ENCODE measurements at places on chromosomes 6 and 20.

GRCh38 chr20:63534831-63535651 is 2.1 kb downstream of the PTK6 start:
- no peak for DNase-seq

- no peak for DNase-seq
These were observed 10.5 kb downstream of the C20orf173 start for GRCh38 chr20:35518955-35519354.

- DNase-seq, result no peak
These were observed 123.0 kb downstream of the PREX1 start for GRCh38 chr20:48704761-48705160.

- no peak for DNase-seq
These were observed 94.5 kb upstream of the RPS6KA2 start for GRCh38 chr6:166721576-166721975.

DNA sequence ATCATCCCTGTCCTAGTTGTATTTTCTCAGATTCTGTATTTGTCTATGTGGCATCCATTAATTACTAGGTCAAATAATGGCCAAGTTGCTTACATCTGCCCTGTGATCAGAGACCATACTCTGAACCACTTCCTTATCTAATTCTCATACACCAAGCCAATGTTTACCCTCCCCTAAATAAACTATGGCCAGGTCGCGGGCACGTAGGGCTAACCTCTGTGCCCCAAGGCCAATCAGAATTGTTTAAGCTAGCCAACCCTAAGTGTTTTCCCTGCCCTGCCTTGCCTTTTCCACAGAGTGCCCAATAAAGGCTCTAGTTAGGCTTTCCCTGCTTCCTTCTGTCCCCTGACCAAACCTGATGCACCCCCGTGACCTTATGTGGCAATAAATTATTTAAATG is 2.8 kb upstream of the CALHM4 start:
- DNase-seq, result no peak

DNA sequence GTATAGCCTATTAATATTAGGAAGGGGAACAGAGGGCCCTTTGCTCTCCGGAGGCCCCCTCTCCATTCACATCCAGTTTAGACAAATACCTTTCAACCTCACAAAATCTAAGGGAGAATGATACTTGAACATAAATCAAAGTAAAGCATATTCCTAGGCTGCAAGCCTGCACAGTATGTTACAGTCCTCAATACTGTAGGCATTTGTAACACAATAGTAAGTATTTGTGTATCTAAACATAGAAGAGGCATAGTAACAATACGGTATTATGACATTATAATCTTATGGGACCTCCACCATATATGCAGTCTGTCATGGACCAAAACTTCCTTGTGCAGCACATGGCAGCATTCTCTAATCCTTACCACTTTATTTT is 2.3 kb upstream of the TREM1 start:
- DNase-seq, result no peak

DNA sequence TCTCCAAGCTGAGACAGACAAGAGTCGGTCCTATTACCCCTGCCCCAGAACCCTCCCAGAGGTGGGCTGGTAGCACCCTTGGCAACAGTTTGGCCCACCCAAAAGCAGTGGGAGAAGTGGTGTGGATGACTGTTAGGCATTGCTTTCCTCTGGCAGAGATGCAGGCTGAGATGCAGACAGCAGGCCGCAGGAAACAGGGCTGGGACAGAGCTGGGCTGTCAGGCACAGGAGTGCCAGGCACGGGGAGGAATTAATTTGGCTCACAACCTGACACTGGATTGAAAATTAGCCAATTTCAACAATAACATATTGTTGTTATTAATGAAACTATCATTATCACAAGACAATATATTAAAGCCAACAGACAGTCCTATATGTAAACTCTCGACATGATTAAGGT is 15.7 kb upstream of the SIRT5 start:
- DNase-seq, result peak; percentile 48

GRCh38 chr6:7077856-7078255 is 29.9 kb upstream of the RREB1 start:
- DNase-seq, result no peak

GRCh38 chr20:35615667-35616464 is at the start of gene SPAG4:
Gene SPAG4 (plus strand): TSS chr20:35615829. CDS start chr20:35616004, 175 bp downstream.
- DNase-seq, result peak; percentile 81

DNA sequence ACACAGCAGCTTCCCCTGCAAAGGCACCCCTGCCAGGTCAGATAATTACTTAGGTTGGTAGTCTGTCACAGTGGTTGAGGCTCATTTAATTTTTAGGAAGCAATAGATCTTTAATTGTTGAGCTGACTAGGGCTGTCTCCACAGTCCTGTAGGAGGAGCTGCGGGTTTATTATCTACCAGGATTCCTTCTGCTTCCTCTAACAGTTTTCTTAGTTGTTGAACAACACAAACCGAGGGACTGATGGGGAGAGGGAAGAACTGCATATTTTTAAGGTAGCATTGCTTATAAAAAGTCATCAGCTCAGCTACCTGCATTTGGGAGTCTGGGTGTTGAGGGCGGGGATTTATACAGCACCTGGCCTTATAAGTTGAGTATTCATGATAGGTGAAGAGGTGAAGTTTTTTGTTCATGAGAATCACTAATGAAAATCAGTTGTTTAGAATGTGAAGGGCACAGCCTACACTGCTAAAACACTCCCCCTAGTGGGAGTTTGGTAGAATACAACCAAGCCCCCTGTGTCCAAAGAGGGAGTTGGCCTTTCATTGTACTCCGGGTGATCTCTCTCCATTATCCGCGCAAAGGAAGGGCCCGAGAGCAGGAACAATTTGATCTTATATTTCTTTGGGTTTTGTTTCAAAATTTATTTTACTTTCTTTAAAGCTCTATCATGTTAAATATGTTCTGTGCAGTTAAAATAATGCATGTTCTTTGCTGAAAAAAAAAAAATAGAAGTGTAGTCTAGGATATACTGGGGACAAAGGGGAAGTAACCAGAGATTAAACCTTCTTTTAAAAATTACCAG is 69.6 kb downstream of the SSR1 start:
- DNase-seq, result peak; percentile 29

GRCh38 chr6:136424901-136425300 is 125.3 kb downstream of the MAP7 start:
- DNase-seq, result no peak

DNA sequence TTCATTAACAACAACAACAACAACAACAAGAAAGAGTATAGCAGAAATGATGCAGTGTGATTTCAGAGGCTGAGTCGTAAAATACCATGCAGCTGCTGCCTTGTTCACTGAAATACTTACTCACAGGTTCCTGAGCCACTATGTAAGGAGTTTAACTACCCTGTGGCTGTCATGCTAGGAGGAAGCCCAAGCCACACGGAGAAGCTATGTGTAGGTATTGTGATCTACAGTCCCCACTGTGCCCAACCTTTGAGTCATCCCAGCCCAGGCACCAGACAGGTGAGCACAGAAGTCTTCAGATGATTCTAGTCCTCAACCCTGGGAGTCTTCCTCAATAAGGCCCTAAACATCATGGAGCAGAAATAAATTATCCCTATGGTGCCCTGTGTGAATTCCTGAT is 14.6 kb upstream of the RALY start:
- no peak for DNase-seq

DNA sequence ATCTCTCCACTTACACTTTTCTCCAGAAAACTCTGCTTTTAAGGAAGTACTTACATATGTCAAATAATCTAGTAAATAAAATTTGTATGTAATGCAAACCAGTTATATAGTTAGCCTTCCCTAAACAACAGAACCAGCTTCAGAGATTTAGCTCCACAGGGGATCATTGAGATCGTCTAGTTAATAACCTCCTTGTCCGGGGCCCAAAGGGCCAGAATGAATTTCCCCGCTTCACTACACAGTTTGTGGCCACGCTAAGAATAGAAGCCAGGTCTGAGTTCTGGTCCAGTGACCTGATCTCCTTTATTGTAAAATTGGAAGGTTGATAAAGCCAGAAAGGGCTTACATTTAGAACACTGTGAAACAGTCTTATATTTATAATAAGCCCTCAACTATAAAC is 245.2 kb downstream of the TPBG start:
- DNase-seq, result no peak

- DNase-seq, result no peak
These were observed 471.8 kb downstream of the TFAP2A start for GRCh38 chr6:9943026-9943425.

DNA sequence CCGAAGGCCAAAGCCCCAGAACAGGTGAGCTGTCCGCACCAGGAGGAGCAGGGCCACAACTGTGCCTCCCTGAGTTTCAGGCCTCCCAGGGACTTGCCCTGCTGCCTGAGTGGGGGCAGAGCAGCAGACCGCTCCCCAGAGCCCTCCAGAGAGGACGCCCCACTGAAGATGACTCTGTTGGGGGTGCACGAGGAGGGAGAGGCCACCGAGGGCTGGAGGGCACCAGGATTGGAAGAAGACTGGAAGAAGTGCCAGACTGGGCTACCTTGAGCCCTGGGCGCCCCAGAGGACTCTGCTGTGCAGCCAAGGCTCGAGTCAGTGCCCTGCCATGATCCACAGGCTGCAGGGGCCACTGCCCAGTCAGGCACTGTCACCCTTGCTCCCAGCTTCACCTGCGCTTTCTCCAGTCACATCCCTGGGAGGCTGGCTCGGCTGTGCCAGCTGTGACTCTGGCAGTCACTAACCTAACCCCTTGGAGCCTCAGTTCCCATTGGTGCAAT is 11.3 kb downstream of the CST7 start:
- no peak for DNase-seq

DNA sequence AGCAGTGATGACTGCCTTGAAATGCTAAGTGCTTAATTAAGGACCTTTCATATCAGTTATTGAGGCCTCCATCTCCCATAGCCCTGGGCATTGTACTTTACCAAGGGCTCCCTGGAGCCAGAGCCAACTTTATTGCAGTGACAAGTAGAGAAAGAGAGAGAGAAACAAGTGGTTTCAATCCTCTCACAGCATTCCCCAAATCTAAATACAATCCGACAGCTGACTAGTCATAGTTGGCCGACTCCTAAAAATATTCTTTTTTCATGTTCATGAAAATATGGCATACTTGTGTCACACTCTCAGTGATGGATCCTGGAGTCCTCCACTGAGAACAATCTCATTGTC is 127.0 kb upstream of the TFAP2D start:
- DNase-seq, result no peak

GRCh38 chr6:69705954-69706353 is 90.9 kb downstream of the LMBRD1 start:
- DNase-seq, result no peak

DNA sequence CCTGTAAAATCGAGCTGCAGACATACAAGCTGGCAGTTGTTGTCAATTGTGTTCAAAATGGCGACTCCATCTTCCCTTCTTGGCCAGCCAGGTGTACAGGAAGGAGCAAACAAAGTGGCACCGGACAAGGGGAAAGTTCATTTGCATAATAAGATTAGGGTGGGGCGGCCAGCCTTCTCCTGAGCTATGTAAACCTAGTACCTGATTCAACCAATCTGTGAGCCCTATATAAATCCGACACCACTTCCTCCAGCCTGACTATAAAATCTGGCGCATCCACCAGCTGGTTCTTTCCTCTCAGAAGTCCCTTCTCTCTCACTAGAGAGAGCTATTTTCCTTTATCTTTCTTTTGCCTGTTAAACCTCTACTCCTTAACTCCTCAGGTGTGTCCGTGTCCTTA is 8.1 kb upstream of the HBS1L start:
- DNase-seq, result no peak

DNA sequence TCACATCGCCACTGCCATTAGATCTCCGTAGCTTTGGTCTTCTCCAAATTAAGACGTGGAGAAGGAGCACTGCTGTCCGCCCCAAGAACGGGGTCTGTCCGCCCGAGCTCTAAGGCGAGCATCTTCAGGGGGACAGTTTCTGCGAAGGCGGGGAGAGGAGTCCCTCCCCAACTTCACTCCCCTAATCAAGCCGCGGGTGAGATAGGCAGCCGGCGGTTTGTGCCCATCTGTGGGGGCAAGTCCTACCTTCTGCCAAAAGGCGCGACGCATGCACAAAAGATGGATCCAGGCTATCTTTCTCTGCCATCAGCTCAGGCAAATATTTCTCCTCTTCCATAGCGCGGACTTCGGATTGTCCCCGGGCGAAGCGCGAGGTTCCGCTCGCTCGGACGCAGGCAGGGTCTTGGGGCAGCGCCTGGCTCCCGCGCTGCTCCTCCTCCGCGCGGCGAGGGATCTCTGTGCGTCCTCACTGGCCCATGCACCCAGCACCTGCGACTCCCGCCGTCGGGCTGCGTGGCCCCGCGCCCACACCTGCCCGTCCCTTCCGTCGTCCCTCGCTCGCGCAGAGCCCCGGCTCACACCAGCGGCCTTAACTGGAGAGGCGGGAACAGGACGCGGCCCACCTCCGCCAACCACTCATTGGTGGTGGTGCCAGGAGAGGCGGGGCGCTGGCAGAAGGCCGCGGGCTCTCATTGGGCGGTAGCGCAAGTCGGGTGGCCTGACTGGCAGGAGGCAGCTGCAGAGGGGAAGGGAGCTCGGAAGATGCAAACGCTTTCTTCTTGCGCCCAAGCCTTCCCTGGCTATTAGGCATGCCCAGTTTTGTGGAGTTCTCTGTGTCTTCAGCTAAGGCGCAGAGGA is at the start of gene KHDRBS2:
KHDRBS2 (minus strand) TSS at position 614 of the 858 bp plus-strand sequence.
- DNase-seq, result peak; percentile 21

DNA sequence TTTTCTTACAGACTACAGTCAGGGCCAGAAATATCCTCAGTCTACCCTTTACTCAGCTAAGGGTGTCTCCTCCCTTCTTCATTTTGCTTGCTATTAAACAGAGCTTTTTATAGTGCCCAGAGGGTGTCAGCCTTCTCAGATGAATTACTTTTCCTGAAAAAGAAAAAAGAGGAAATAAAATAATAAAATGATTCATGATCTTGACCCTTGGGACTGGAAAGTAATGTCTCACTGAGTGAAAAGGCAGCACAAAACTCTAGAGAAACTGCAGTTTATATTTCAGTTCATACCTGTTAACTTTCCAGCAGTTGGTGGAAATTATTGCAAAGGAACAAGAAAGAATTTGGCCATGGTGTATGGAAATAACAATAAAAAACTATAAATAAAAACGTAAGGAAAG is 170.6 kb downstream of the IBTK start:
- DNase-seq, result no peak

- peak; percentile 45 for DNase-seq
These were observed at the start of gene PM20D2 for GRCh38 chr6:89145956-89146717. Gene PM20D2 (plus strand): TSS chr6:89146055. CDS start chr6:89146145, 90 bp downstream.

DNA sequence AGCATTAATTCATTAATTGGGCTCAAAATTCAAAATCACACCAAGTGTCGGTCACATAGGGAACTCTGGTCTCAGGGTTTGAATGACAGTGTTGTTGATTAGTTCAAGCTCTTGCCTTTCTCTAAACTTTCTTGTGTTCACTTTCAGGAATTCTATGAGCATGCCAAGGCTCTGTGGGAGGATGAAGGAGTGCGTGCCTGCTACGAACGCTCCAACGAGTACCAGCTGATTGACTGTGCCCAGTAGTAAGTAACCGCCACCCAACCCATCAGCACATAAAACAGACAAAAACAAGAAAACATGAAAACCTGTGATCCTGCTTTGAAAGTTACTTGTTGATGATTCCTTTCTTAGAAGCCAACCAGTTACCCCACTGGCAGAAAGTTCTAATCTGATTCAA is 52.7 kb downstream of the GNAS start:
- no peak for DNase-seq
